ENCODE measurements at places on chromosomes 7 and 10.

- peak; percentile 98 for DNase-seq
These were observed 57.2 kb downstream of the MAD1L1 start for GRCh38 chr7:2175514-2175913.

- DNase-seq = no peak
These were observed 27.8 kb upstream of the INHBA start for GRCh38 chr7:41730668-41731067.

GRCh38 chr7:128066858-128067257 is 35.6 kb upstream of the LRRC4 start:
- no peak for DNase-seq

DNA sequence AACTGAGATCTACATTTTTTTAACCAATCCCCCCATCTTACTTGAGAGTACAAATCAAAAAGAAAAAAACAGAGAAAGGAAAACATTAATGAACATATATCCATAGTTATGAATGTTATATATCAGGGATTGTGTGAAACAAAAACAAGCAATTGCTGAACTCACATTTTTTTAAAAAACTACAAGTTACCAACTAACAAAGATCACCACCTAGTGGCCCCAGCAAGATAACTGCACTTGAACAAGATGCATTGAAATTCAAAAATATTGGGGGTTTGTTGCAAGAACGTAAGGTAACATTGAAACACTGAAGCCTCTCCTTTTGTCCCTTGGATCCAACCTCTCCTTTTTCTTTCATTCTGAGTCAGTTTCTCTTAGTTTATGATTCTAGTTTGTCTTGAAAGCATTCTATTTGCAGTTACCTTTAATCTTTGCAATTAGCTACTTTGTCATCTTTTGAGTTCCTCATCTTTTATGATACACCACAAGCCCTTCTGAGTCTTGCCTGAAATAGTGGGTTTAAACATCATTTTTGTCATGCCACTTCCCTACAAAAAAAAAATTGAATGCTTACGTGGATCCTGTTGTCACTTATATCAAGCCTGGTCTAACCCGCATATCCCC is 87.3 kb upstream of the TES start:
- DNase-seq = peak; percentile 58

DNA sequence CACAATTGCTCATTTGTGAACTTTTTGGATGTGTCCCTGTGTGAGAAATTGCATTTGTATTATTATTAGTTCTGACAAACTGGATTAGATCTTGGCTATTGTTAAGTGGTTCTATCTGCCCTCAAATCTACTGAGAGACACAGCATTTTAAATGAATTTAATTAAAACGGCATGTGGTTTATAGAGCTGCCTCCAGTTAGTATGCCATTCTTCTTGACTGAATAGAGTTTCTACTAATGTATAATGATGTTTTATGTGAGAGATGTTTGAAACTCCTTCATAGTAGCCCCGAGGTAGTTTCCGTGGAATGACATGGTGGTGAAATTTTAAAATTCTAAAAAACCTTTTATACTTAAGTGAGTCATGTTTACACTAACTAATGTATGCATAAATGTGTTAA is 110.9 kb downstream of the DYNC1I1 start:
- no peak for DNase-seq

DNA sequence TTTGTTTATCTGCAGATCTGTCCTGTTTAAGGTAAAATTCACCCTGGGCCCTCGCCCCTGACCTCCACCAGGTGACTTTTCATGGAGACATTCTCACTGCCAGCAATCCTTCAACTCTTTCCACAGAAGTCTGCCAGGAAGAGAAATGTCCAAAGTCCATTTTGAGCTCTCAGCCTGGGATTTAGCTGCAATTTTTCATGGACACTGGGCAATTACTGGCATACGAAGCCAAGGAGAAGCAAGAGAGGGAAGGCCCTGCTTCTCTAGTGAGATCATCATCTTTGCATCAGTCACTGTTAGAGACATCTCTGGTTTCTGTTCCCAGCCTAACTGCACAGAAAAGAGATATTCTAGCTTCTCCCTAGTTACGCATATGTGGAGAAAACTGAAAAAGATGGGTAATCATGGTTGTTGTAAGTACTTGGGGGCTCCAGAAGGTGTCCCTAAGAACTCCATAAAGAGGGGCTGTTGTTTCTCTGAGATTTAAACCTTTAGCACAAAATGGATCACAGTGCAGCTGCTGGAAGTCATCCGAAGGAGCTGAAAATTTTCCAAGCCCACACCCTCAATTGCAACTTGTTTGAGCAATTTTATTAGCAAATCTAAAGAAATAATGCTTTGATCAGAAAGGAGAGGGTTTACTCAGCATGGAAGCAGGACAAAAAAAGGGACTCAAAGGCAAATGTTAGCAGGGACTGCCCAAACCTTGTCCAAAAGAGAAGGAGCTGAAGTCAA is 168.9 kb downstream of the SNX10 start:
- no peak for DNase-seq

DNA sequence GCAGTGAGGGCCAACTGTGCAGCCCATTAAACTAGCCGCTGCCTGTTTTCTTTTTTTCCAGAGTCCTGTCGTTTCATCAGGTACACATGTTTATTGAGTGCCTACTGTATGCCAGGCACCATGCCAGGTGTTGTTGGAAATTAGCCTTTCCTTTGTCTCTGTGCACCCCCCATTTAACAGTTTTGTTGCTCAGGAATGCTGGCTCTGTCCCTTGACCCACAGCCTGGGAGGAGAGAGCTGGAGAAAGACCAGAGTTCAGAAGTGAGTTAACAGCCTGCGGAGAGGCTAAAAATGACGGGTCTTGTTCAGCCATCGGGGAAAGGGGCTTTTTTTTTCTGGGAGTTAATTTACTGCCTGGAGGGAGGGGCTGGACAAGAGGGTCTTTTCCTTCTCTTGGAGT is 1.3 kb downstream of the LRMDA start:
- DNase-seq = no peak

- peak; percentile 67 for DNase-seq
These were observed 25.0 kb upstream of the PODXL start for GRCh38 chr7:131581241-131582051.

DNA sequence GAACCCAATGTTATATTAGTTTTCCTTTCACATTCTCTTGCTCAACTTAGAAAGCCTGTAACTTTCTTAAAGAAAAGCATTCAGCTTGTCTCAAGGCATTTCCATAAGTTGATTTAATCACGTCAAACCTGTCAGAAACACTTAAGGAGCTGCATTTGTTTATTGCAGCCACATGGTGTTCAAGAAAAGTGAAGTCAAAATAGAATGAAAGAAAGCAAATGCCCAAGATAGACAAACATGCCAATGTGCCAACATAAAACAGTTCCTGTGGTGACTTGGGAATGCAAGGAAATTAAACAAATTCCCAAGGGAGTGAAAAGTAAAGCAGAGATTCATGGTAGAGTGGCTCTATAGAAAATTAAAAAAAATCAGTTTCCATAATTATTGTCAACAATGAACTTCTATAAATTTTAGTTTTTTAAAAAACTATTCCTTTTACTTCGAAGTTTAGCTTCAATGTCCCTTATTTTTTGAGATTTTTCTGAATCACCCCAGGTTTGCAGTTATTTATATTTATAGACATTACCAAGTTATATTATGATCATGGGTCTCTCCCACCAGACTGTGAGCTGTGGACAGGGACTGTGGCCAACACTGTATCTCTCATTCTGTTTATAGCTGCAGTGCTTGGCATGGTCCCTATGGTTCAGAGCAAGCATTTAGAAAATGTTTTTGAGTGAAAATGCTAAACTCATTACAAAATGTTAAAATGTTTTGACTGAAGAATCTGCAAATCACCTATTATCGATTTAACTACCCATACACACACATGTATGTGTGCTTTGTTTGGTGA is 887.4 kb downstream of the REEP3 start:
- peak; percentile 38 for DNase-seq

DNA sequence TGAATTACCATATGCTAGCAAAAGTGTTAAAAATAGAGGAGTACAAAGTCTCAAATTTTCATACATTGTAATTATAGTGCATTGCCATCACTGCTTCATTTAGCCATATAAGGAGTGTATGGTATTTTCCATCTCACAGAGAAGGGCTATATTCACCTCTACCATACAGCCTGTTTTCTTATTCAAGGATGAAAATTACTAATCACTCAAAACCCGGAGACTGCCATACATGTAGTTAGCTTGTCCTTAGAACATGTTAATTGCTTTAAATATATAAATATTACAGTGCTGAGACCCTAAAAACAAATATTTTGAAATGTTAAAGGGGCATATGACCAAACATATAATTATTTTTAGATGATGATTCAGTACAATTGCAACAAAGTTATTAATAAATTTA is 49.4 kb downstream of the CPEB3 start:
- no peak for DNase-seq

DNA sequence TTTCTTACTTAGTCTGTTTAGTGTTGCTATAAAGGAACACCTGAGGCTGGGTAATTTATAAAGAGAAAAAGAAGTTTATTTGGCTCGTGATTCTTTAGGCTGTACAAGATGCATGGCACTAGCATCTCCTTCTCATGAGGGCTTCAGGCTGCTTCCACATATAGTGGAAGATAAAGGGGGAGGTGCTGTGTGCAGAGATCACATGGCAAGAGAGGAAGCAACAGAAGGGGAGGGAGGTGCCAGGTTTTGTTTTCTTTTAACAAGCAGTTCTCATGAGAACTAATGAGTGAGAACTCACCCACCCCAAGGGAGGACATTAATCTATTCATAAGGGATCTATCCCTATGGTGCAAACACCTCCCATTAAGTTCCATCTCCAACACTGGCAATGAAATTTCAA is 17.3 kb downstream of the CYP2E1 start:
- no peak for DNase-seq

- DNase-seq = peak; percentile 24
These were observed 14.0 kb upstream of the SEM1 start for GRCh38 chr7:96723622-96724021.

DNA sequence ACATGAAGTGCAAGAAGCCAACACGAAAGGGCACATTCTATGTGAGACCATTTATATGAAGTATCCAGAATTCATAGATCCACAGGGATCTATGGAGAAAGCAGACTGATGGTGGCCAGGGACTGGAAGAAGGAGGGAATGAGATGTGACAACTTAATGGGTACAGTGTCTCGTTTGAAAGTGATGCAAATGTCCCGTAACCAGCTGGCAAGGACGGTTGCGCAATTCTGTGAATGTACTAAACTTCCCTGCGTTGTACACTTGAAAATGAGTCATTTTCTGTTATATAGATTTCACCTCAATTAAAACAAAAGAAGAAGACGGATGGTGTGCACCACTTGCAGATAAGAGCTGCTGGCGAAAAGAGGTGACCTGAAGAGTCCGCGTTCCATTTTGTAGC is 861.1 kb downstream of the TYW1 start:
- DNase-seq = no peak

GRCh38 chr7:155145477-155146255 is 75.5 kb downstream of the HTR5A start:
- DNase-seq = no peak

DNA sequence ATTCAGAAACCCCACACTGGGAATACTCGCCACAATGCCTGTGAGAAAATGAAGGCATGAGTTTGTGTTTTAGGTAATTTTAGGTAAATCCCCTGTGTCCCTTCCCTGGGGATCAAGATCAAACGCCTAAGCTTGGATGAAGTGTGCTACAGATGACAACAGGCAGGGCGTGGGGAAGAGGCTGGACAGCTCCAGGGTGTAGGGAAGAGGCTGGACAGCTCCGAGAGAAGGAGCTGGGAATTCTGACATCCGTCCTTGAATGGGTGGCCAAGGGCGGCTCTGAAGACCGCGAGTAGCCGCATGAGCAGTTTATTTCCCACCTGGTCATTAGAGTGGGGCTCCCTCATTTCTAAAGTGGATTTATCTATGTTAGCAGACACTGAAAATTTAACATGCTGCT is 109.7 kb downstream of the RAMP3 start:
- peak; percentile 21 for DNase-seq

- peak; percentile 78 for DNase-seq
These were observed 957 bp upstream of the SVIL start for GRCh38 chr10:29635711-29636144.

DNA sequence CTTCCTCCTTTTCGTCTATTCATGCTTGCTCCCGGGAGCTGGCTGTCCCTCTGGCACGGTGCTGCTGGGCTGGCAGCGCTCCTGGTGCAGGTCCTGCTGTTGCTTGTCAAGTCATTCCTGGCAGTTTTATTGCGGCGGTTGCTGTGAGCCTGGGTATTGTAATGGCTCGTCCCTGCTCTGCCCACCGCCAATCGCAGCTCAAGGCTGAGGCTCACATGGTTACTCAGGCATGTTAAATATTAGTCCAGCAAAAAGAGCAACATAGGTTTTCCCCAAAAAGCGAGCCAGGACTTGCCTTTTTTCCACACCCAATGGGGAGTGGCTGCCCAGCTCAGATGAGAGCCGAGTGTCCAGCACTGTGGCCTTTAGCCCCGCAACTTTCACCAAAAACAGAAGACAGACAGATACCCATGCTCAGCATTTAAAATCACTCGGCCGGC is 492.9 kb upstream of the FOXK1 start:
- peak; percentile 95 for DNase-seq

DNA sequence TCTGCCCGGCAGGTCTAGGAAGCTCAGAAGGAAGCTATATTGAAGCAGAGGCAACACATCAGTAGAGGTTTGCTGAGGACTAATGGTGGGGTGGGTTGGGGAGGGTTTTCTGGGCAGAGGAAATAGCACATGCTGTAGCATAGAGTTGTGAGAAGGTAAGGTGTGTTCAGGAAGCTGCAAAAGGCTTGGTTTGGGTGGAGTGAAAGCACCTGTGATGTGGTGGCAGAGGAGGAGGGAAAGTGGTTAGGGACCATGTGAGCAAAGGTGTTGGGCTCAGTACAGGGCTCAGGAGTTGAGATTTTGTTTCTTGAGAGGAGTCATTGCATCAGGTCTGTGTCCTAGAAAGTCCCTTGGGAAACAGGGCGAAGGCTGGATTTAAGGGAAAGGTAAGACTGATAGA is 294.6 kb downstream of the SORCS3 start:
- DNase-seq = no peak

DNA sequence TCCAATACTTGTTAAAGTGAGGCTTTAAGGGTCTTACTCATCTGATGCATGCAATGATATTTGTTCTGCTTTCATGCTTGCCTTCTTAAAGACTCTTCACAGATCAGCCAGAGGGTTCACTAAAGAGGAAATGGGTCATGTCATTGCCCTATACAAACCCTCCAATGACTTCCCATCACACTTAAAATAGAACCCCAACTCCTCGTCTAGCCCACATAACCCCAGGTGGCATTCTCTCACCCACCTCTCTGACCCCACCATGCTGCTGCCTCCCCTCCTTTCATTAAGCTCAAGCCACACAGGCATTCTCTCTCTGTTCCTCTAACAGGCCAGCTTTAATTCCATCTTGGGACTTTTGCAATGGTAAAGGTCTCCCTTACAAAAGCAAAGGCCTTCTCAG is 253.6 kb downstream of the GRID1 start:
- DNase-seq = no peak

- no peak for DNase-seq
These were observed 38.0 kb downstream of the MARCHF5 start for GRCh38 chr10:92328993-92329392.

Measured in astrocyte of the hippocampus (primary cell).